ENCODE measurements at places on chromosomes 2 and 18. TPM values are rescaled to one million over a fixed set of nuclear protein-coding genes. Genes with fewer than 3 reads are reported as not detected.

- no peak overlapping the region for H3K4me3 ChIP-seq
- no peak overlapping the region for H3K27ac ChIP-seq
- H3K4me1 ChIP-seq, result no peaks in the 10 kb centered on the region
- no peaks in the 10 kb centered on the region for H3K36me3 ChIP-seq
- no peaks in the 10 kb centered on the region for H3K27me3 ChIP-seq
- DNase-seq, result no peak
Measured at GRCh38 chr18:35564795-35565453, 16.6 kb upstream of the GALNT1 start.

DNA sequence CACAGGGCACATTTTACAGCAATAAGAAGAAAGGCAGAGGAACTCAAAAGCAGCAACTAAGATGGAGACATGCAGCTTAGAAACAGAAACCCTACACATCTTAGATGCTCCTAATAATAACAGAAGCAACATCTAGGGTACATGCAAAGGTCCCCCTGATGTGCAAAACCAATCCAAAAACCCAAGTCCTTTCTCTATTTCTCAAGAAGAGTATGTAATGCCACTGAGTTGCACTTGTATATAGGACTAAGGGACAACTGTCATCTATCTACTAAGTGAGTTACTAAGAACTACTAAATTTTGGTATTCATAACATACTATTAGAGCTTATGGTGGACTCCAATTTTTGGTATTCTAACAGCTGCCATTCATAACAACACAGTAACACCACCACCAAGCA, 28.4 kb downstream of the HNRNPLL start:
- no peak for DNase-seq
- peaks cover 4% of the 10 kb centered on the region for H3K4me1 ChIP-seq
- H3K27ac ChIP-seq, result no peak overlapping the region
- no peaks in the 10 kb centered on the region for H3K27me3 ChIP-seq
- peaks cover 85% of the 10 kb centered on the region for H3K36me3 ChIP-seq

GRCh38 chr2:71130905-71131244, 441 bp downstream of the MPHOSPH10 start:
- no peaks in the 10 kb centered on the region for H3K27me3 ChIP-seq
- peaks cover 43% of the 10 kb centered on the region for H3K4me1 ChIP-seq
- peaks cover 30% of the 10 kb centered on the region for H3K36me3 ChIP-seq
- H3K27ac ChIP-seq, result peak overlapping the region; percentile 93
- H3K4me3 ChIP-seq, result peak overlapping the region; percentile 84
- no peak for DNase-seq

DNA sequence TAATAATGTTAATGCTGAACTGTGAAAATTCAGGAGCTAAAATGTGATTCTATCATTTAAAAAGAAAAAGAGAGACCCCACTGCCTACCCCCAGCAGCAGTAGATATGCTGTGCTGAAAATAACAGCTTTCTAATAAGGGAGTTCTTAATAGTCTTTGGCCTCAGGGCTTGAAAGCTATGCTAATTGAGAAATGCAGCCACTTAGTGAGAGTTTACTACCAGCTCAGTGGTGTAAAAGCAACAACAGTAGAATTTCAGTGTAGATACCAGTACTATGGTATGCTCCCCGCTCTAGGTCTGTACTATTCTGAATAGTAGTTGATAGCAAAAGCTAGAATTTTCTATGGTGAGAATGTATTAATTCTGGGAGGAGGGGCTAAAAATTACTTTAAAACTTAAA, 303.1 kb upstream of the VWC2L start:
- H3K27ac ChIP-seq, result no peak overlapping the region
- no peaks in the 10 kb centered on the region for H3K27me3 ChIP-seq
- no peak for DNase-seq
- no peaks in the 10 kb centered on the region for H3K4me1 ChIP-seq
- H3K4me3 ChIP-seq, result no peak overlapping the region
- H3K36me3 ChIP-seq, result no peaks in the 10 kb centered on the region

GRCh38 chr2:6955511-6956136, 38.4 kb downstream of the RNF144A start:
- H3K36me3 ChIP-seq, result no peaks in the 10 kb centered on the region
- H3K27me3 ChIP-seq, result no peaks in the 10 kb centered on the region
- H3K4me1 ChIP-seq, result peaks cover 16% of the 10 kb centered on the region

DNA sequence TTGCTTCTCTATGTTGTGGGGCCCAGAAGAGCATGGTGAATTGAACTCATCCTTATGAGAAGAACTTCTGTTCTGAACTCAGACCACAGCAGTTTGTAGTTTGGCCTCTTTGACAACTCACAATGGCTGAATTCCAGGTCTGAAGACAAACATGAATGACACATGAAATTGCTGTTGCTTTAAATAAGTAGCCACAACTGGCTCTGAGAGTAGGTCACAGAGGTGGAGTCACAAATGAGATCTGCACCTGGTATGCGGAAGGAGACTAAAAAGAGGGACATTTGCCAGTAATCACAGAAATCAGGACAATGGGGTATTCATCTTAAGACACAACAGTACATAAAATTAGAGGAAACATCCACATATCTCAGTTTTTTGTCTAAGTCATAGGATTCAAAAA, 290.3 kb upstream of the MMADHC start:
- H3K4me1 ChIP-seq, result no peaks in the 10 kb centered on the region
- H3K27me3 ChIP-seq, result no peaks in the 10 kb centered on the region
- H3K27ac ChIP-seq, result no peak overlapping the region
- no peak overlapping the region for H3K4me3 ChIP-seq
- no peaks in the 10 kb centered on the region for H3K36me3 ChIP-seq
- no peak for DNase-seq

DNA sequence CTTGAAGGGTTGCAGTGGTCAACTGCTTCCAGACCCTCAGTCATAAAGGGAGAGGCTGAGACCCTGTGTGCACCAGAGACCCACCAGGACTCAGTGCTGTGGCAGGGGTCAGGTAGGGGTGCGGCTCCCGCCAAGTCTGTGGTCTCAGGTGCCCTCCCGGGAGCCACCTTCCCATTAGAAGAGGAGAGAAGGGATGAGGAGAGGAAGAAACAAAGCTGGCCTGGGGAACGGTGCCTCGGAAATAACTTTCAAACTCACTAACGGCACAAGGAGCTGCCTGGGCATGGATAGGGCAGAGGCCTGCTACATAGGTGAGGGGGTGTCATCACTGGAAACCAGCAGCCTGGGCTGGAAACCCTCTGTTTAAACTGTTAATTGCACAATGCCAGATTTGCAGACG, 84.9 kb downstream of the TPO start:
- H3K27me3 ChIP-seq, result no peaks in the 10 kb centered on the region
- no peak overlapping the region for H3K27ac ChIP-seq
- no peaks in the 10 kb centered on the region for H3K4me1 ChIP-seq
- no peak for DNase-seq
- H3K36me3 ChIP-seq, result no peaks in the 10 kb centered on the region

GRCh38 chr18:2536493-2536892, 34.8 kb downstream of the METTL4 start:
- DNase-seq, result no peak
- H3K27me3 ChIP-seq, result no peaks in the 10 kb centered on the region
- no peak overlapping the region for H3K27ac ChIP-seq

DNA sequence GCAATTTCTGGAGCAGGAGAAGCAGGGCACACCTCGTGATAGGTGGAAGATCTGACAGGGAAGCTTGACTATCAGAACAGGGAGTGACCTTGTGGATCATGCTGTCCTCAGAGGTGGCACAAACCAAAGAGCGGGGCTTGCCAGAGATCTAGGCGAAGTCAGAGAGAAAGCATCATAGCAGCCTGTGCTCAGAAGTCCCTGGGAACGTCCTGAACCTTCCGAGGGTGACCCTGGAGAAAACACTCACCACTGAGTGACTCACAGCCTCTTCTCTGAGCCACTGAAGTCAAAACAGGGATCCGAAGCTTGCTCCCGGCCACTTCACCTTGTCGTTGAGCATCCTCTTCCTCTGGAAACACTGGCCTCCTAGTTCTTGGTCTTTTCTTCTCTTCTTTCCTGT, 56.7 kb downstream of the IL1R2 start:
- H3K27me3 ChIP-seq, result no peaks in the 10 kb centered on the region
- H3K36me3 ChIP-seq, result no peaks in the 10 kb centered on the region
- no peak overlapping the region for H3K4me3 ChIP-seq
- H3K27ac ChIP-seq, result no peak overlapping the region
- peak; percentile 66 for DNase-seq

DNA sequence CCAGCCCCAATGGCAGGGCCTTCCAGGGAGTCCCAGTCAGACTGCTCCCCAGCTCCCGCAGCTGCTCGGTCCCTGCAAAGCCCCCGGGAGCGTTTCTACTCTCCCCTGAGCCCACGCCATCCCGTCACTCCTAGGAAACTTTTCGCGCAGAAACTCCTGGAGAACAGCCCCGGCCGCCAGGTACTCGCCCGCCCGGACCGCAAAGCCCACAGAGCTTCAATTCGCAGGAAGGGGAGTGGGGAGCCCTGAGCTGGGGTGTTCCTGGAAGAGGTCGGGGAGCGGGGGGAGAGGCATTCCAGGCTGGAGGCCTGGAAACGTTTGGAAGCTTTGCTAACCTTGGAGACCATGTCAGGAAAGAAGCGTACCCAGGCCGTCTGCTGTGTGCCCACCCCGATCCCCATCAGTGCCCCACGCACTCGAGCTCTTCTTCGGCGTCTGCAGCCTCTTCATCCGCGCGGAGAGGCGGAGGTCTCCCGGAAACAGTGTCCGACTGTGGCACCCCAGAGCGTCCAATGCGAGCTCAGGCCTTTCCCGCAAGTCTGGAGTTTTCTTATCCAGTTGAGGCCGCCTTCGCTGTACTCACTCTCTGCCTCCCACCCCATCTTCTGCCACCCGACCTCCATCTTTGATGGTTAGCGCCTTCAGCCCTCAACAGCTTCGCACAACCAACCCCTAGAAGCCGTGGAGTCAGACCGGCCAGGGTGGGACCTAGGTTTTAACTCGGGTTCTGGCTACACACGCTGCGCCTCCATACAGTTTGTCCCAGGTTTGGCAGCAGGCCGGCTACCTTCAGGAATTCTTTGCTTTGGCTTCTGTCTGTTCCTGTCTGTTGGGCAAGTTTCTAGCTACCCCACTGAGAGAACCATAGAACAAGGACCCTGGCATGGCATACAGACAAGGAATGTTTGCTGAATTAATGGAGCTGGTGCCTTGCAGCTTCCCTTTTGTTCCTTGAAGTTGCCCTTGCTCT, 3.7 kb downstream of the PCGF1 start:
- peaks cover 26% of the 10 kb centered on the region for H3K27me3 ChIP-seq
- no peak for DNase-seq
- no peaks in the 10 kb centered on the region for H3K36me3 ChIP-seq
- peaks cover 35% of the 10 kb centered on the region for H3K4me1 ChIP-seq
- peak overlapping the region; percentile 80 for H3K27ac ChIP-seq
- peak overlapping the region; percentile 62 for H3K4me3 ChIP-seq

DNA sequence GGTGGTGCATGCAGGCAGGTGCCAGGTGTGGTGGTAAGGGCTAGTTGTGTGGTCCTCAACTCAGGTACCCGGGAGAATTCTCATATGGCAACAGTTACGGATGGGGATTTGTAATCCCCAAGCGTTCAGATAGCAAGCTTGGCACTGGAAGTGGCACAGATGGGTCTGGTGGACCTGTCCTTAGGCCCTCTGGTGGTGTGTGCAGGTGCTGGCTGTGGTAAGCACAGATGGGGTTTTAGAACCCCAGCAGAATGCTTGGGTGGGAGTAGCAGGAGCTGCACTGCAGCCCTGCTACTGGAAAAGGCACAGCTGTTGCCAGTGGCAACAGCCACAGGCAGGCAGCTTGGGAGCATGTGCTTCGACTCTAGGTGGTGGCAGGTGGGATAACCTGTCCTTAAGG, 948.2 kb upstream of the FAM98A start:
- H3K4me3 ChIP-seq, result no peak overlapping the region
- H3K27ac ChIP-seq, result no peak overlapping the region
- no peaks in the 10 kb centered on the region for H3K36me3 ChIP-seq
- no peak for DNase-seq
- H3K27me3 ChIP-seq, result no peaks in the 10 kb centered on the region
- no peaks in the 10 kb centered on the region for H3K4me1 ChIP-seq

DNA sequence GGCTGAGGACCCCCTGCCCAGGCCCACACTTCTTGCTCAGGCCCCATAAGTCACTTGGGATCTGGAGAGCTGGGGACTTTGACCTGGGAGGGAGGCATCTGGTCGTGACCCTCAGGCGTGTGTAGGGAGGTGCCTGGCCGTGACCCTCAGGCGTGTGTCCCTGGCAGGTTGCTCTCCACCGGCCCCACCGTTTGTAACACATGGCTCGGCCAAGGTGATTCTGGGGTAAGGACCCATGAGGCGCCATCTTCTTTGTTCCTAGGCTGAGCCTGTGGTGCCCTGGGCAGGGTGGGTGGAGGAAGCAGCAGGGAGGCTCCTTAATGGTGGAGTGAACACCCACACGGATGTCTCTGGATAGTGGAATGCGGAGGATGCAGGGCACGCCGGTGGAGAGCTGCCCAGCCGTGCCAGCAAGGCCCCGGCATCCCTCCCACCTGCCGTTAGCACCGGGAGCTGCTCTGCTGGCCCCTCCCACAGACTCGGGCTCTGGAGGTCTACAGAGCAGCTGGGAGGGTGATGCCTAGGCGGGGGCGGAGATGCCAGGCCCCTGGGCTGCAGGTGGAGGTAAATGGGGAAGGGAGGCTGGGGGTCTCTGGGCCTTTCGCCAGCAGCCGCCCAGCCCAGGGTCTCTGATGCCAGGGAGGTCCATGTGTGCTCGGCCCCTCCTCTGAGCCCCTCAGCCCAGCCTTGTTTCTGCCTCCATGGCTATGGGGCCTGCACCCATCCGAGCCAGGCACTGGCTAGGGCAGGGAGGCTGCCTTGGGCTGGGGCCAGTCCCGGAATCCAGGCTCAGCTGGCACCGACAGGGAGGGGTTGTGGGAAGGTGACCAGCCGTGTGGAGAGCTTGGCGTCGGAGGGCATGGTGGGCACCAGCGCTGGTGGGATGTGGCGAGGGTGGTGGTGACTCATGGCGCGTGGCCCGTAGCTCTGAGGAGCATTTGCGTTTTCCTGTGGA, 1.1 kb upstream of the GAL3ST2 start:
- peaks cover 23% of the 10 kb centered on the region for H3K27me3 ChIP-seq
- no peak overlapping the region for H3K4me3 ChIP-seq
- H3K27ac ChIP-seq, result no peak overlapping the region
- DNase-seq, result no peak

RAPGEF4 gene
- total RNA-seq, result 7.5 TPM

INPP5D gene
- total RNA-seq, result 5.8 TPM

TDRD15 gene
- not detected for total RNA-seq

FBLN7 gene
- total RNA-seq, result 0.51 TPM

ALPI gene
- total RNA-seq, result not detected

LRRC30 gene
- not detected for total RNA-seq

PTCD3 gene
- total RNA-seq, result 125 TPM

IL1R2 gene
- not detected for total RNA-seq

Data from heart left ventricle (tissue), 16 donors.